T1000 (cell line): ENCODE measurements at places on chromosomes 7 and 10.

DNA sequence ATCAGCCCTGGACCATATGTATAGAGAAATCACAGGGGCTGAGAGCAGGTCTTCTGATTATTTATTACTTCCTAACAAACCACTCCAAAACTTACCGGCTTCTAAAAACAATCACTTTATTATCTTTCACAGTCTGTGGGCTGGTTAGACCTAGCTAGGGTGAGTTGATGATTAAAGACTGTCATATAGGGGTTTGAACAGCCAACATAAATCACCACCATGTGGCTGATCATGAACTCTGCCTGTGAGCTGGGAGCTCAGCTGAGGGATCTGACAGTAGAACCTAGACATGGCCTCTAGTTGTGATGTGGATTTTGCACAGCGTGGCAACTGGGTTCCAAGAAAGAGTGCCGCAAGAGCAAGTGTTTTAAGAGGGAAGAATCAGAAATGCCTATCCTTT, 305.4 kb downstream of the CSTF2T start:
- no peak for DNase-seq

DNA sequence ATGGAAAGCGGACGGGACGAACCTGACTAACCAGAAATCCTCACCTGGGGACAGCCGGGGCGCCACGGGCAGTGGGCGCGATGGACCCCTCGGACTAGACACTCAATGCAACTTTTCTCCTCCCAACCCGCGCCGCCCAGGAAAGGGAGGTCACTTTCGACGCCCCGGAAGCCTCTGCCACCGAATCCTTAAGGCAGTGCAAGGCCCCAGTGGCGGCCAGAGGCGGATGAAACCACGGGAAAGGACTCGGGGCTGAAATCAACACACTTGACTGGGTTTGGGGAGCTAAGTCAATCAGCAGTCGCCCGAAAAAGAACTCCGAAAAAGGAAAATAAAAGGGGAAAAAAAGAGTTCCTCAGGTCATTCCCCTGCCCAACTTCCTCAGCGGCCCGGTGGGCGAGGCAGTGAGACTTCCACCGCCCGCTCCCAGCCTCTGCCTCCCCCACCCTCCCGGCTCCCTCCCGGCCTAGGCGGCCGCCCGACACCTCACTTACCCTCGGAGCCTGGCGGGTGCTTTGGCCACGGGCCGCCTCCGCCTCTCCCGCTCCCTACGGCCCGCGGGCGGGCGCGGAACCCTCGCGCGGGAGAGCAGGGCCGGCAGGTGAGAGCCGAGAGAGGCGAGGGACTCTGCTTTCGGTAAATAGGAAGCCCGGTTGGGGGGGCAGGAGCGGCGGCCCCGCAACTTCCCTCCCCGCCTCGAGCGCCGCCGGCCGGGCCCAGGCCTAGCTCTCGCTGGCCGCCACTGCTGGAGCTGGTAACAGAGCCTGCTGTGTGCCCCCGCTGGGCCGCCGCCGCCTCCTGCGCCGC, 518 bp downstream of the WAPL start:
- DNase-seq, result peak; percentile 12

DNA sequence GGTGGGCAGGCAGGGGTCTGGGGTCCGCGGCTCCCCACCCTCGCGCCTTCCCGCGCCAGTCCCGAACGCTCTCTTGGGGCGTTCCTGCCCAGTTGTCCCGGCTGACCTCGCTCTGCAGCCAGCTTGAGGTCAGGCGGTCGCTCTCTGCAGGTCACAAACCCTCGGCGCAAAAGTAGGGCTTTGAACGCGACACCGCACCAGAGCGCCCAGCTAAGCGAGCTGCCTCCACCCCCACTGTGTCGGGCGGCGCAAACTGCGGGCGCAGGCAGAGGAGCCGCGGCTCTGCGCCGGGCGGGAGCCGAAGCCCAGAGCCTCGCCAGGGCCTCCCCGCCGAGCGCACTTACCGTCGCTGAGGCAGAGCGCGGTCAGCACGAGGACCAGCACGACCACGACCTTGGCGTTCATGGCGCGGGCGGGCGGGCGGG, 284 bp downstream of the CXCL12 start:
- no peak for DNase-seq

DNA sequence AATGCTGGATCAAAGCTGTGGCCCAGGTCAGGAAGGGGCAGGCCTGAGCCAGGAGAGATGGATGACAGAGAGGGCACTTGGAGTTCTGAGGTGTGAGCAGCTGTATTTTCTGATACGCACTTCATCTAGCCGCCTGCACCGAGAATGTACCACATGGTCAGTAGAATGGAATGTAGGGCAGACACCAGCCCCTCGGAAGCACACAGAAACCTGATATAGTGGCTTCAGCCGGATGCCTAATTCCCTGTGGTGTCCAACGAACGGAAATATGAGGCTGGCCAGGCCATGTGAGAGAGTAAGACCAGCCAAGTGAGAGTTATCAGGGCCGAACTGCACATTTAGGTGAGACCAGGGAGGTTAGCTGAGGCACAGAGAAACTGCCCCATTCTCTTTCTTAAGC, 46.7 kb upstream of the PLCE1 start:
- no peak for DNase-seq

GRCh38 chr10:125038637-125039036, 96.7 kb downstream of the ZRANB1 start:
- DNase-seq, result no peak

GRCh38 chr10:102501201-102502028, 1.1 kb downstream of the ACTR1A start:
- no peak for DNase-seq

DNA sequence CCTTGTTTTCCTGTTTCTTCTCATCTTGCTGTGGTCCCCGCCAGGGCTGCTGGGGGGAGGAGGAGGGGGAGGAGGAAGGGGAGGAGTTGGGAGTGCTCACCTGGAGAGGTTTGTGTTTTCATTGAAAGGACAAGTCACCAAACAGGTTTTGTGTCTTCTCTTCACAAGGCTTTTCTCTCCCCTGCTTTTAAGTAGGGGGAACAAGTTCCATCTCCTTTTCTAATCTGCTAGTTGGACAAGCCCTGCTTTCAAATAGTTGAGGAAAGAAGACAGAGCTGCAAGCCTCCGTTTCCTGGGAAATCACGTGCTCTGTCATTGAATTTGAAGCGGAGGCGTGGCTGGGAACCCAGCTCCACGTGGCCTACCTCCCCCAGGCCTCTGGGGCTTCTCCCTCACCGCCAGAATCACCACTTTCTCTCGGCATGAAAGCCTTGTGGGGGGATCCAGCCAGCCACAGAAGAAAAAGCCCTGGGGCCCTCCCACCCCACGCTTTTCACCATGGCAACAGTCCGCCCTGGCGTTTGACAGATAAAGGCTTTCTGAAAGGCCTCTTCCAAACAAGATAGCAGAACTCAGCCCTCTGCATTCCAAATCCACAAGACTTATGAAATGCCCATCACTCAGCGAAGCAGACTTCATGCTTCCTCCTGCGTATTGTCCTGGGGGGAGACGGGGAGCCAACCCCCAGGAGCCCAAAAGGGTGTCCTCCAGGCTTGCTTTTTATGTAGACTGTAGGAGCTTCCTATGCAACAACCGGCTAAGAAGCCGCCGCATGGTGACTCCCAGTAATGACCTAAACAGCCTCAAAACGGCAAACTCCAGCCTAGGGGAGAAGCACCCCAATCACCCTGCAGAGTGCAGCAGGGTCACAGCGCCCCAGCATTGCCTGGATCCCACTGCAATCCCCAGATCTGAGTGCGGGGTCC, 51.7 kb downstream of the PROSER2 start:
- no peak for DNase-seq

DNA sequence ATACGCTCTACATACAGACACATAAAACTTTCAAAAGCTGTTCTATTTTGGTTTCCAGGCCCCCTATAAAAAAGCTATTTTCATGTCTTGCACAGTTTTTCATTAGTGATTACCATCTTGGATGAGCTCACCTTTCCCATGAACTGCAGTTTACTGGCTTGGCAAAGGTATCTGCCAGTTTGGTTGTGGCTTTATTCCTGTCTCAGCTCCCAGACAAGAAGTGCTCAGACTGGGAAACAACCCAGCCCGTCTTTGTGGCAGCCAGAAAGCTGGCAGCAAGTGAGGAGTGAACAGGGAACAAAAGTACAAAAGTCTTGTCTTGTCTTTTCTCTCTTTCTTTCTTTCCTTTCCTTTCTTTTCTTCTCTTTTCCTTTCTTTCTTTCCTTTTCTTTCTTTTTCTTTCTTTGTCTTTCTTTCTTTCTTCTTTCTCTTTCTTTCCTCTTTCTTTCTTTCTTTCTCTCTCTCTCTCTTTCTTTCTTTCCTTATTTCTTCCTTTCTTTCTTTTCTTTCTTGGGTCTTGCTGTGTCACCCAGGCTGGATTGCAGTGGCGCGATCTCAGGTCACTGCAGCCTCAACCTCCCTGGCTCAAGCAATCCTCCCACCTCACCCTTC, 138.8 kb downstream of the CFAP58 start:
- no peak for DNase-seq
